CD4-positive, alpha-beta T cell treated with Interleukin-15 for 4 hours (primary cell): ENCODE measurements at places on chromosomes 12 and 14.

DNA sequence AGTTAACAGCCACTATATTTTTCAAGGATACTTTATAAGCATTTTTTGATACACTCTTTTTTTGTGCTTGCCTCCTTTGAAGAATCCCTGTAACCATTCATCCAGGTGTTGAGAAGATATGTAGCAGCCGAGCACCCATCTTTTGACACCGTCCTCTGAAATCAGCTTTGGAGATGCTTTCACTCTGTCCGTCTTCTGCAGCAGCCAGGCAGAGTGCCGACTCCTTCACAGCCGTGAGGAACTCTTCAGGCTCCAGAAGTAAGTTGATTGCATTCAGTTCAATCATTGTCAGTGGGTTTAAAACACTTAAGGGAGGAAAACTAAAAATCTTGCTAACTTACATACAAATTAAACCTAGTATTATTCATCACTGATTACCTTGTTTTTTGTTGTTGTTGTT, 160.1 kb downstream of the LRFN5 start:
- no peak for DNase-seq

GRCh38 chr14:103741876-103742275, 26.3 kb downstream of the ZFYVE21 start:
- DNase-seq: no peak

- DNase-seq: no peak
These were observed 26.8 kb upstream of the CLIP1 start for GRCh38 chr12:122449317-122449716.

- no peak for DNase-seq
These were observed 1135.8 kb downstream of the BCL11B start for GRCh38 chr14:98136012-98136789.

DNA sequence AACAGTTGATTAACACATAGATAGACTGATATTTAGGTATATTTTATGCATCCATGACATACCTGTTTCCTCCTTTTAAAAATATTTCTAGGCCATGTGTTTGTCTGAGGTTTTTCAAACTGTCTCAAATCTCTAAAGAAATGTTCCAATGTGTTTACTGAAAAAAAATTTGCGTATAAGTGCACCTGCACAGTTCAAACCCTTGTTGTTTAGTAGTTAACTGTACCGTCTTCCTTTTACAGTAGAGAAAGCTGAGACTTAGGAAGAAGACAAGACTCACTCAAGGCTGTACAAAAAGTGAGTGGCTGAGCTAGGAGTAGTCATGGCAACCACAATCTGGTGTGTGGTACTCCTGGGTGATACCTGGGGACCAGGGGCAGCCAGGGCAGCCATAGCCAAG, 934.6 kb downstream of the VRK1 start:
- DNase-seq: no peak

- no peak for DNase-seq
These were observed 62.1 kb upstream of the HECTD1 start for GRCh38 chr14:31269634-31270195.

DNA sequence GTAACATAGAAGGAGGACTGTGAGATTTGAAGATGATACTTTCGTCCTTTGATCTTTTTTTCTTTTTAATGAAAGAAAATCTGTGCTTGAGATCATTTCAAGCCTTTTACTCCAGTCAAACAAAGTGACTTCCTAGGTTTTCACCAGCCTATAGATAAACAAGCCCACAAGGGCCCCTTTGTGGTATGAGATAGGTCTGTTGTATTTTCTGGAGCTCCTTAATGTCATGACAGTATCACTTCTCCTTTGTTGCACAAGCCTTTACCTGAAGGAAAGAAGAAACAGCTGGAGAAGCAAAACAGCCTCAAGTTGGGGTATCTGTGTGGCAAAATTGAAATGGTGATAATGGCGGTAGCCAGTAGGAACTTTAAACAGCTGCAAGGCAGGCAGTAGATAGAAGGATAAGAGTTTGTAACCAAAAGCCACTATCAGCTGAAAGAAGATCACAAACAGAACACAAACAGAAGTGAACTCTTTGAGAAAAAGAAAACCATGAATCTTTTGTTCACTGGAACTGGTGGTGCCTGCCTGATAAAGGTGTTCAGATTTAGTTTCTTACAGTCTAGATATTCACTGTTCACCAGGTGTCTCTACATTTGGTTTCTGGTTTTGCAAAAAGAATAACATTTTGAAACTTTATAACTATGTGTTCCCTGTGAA, 96.8 kb downstream of the LGR5 start:
- no peak for DNase-seq

DNA sequence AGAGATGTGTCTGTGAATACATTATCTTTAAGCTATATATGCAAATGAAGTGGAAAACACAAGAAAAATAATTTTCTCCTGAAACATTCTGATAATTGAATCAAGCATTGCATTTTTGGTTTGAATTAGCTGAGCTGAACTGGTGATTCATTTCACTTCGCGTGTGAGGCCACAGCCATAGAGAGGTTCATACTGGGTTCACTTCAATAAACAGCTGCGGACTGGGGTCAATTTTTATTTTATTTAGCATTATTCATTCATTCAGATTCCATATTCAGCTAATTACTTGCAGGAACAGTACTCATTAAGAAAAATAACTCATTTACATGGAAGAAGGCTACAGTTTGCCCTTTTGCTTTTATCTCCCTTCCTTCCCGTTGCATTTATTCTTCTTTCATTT, 195.2 kb upstream of the LRIG3 start:
- DNase-seq: no peak

GRCh38 chr14:65866448-65866847, 453.9 kb downstream of the FUT8 start:
- no peak for DNase-seq
